NCI-H1417 treated with DMSO at 0.1 percent for 48 hours (cell line): ENCODE measurements at places on chromosomes 5 and 9.

DNA sequence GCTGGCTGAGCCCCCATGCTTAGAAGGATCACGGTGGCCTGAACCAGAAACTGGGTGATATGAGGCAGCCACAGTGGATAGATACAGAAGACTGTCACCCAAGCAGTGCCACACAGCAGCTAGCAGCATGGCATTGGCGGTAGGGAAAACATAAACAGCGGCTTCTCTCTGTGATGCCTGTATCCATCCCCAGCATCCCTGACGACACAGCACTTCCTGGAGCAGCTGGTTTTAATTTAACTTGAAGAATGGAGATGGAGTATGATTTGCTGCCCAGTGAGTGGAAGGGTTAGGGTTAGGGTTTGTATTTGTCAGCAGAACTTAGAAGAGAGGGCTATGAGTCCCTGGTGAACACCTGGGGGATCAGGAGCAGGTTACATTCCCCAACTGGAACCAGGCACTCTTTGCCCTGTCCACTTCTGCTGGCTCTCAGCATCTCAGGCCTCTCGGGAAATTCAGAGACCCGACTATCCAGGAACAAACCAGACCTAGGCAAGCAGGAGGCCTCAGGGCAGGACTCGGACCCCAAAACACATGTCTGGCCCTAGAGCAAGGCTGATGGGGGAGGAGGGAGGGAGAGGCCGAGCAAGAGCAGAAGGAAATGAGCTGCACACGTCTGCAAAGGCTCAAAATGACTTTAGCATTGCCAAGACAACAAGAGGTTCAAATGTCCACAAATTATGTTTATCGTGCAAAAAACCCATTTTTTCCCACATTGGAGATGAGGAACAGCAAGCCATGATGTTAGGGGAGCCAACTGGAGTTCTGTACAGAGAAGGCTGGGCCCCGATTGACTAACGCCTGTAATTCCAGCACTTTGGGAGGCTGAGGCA is 6.5 kb upstream of the GGTA1 start:
- DNase-seq = no peak

DNA sequence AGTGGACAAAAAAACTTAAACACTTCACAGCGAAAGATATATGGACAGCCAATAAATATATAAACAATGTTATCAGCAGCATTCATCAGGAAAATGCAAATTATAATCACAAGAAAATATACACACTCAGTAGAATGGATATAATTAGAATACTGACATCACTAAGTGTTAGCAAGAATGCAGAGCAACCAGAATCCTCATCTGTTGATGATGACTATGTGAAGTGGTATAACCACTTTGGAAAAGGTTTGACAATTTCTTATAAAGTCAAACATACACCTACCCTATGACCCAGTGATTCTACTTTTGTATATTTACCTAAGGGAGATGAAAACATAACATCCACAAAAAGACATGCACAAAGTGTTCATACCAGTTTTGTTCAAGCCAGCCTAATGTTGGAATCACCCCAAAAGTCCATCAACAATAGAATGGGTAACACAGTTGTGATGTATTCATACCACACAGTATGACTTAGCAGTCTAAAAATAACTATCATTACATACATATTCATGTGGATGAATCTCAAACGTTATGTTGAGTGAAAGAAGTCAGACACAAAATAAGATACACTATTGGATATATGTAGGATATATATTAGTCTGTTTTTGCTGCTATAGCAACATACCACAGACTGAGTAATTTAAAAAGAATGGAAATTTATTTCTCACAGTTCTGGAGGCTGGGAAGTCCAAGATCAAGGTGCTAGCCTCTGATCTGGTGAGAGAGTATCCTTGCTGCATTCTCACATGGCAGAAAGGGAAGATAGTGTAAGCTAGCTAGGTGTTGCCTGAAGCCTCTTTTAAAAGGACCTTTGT is 148.8 kb upstream of the ADAMTSL1 start:
- no peak for DNase-seq

GRCh38 chr9:35619800-35620158 is 1.6 kb upstream of the CD72 start:
- DNase-seq = no peak

GRCh38 chr5:13325765-13326164 is 618.7 kb downstream of the DNAH5 start:
- no peak for DNase-seq

DNA sequence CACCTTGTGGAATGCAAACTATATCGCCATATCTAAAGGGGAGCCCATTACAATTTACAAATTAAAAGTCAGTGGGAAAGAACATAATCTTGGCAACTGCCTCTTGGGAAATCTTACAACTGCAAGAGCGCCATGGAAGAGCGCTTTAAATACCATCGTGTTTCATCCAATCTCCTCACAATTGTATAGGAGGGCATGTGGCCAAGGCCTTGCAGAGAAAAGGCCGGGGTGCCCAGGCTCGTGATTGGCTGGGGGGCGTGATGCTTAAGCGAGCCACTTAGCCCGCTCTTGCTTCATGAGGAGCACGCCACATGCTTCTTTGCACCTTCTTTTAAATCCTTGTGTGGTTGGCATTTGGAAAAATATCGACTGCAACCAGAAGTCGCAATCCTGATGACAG is 69.8 kb upstream of the NFIB start:
- DNase-seq = no peak

DNA sequence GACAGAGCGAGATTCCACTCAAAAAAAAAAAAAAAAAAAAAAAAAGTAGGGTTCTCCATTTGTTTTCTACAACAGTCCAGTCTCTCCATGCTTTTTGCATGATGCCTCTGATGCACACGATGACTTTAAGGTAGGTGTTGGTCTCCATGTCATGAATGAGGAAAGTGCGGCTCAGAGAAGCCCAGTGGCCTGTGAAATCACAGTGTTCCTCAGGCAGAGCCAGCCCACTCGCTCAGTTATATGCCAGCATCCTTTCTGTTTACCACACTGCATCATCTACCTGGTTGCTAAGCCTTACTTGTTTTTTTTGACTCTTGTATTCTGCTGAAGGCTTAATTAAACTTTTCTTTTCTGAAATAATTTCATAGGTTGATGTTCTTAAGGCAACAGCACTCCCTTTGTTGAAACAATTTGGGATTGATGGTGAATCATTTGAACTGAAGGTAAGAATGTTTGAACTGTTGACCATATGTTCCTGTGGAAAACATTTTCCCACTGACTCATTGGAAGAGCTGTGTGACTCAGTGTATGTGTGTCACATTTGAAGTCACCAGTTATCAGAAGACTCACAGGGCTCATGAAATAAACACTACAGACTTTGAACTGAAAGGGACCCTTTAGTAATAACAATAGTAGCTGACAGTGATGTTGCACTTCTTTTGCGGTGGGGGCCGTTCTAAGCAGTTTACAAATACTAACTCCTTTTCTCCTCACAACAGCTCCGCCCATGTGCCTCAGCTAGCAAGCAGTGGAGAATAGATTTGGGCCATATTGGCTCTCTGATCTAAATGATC is 40.2 kb downstream of the RCL1 start:
- DNase-seq = no peak

DNA sequence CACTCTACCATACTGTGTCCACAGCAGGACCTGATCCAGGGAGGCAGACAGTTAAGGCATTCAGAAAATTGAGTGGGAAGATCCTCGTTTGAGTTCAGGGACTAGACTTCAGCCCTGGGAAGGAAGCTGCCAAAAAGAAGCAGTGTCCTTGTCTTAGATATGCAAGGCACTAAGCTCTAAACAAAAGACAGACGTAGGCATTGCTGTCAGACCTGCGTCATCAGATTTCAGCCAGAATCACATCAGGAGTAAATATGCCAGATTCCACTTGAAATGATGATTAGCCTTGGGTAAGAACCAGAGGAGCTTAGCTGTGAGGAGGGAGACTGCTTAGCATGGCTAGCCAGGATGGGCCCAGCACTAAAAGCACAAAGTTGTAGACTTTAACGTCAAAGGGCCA is 56.7 kb downstream of the MAMDC2 start:
- no peak for DNase-seq
